ENCODE measurements at places on chromosomes 12 and 14.
A peak's percentile ranks its signal among the peaks of the same experiment; 100 is the strongest.

- DNase-seq = no peak
These were observed 19.6 kb downstream of the RMST start for GRCh38 chr12:97482143-97482693.

- no peak for DNase-seq
These were observed 22.9 kb upstream of the RASSF8 start for GRCh38 chr12:25935355-25936144.

- no peak for DNase-seq
These were observed 11.0 kb downstream of the KRT7 start for GRCh38 chr12:52243856-52244614.

DNA sequence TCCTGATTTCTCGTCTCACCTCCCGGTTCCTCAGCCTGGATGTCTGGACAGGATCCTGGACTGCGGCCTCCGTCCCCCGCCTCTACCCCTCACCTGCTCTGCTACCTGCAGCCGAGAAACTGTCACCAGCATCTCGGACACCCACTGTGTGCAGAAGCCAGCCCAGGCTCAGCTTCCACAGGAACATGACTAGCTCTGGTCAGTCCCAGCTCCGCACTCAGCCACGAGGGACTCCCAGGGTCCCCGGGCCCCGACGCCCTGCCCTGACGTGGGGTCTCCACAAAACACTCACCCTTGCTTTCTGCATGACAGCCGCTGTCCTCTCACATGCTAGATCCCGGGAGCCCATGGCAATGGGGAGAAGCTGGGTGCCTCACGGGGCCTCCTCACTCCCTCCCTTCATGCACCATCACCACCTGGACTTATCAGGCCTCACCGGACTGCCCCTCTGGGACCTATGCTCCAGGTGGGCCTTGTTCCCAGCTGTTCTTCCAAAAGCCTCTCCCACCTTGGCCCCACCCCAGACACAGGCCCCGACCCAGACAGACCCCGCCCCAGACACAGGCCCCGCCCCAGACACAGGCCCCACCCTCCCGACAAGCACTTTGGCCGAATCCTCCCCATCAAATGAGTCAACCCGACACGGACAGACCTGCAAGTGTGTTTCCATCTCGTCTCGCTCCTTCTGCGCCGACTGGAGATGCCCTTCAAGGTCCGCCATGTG is 26.9 kb upstream of the ANKLE2 start:
- DNase-seq = no peak

DNA sequence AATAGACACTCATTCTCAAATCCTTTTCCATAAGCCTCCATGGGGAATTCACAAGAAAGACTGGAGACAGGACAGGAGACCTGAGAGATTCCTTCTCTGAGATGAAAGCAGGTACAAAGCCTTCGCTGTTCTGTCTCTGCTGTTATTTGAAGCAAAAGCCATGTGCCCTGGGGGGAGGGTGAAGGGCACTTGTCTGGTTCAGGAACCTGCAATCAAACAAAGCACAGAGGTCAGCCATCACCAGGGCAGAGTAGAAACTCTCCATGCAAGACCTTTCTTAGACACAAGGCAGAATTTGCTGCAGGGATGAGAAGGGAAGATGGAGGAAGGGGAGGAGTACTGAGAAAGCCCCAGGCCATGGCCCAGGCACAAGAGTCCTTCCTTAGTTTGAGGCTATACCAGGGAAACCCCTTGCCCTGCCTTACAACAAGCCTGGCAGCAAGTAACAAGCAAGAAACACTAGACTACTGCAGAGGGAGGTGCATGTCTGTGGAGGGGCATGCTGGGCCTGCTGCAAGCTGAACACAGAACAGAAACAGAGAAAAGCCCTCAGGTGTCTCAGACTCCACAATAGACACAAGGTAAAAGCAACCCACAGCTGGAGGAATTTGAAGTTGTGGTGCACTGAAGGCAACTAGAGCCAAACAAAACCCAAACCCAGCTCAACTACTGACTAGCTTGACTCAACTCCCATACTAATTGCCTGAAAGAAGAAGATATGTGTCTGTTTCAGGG is 7.8 kb upstream of the ART4 start:
- DNase-seq = no peak

GRCh38 chr14:99534863-99535262 is 53.7 kb downstream of the CCNK start:
- no peak for DNase-seq

DNA sequence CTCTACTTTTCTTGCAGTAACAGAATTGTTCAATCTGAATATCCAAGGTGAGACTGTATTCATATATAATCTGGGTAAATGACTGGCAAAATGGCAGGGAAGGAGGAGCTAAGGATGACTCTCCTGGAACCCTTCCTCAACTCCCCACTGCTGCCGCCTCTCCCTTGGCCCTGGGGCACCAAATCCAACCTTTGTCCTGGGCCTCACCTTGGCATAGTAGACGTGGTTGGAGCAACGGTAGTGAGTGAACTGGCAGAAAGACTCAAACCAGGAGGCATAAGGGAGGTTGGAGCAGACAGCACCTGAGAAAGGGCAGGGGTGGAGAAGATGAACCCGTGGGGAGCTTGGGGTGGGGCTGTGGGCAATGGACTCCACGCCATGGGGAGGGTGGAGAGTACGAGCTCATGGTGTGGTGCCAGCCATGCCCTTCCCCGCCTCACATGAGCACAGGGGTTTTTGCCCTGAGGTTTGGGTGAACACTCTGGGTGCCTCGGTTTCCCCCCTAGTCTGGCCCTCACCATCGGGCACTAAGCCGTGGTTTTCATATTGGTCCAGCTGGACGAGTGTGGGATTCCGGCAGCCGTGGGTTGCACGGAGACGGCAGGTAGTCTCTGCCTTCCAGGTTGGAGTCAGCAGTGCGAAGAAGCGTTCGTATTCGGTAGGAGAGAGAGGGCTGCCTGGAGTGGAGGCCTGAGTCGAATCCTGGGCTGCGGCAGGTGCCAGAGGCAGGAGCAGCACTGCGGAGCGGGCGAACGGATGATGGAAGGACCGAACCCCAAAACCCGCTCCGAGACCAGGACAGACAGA is 753 bp downstream of the ACRBP start:
- no peak for DNase-seq

GRCh38 chr12:92108651-92109050 is 37.0 kb downstream of the BTG1 start:
- DNase-seq = no peak

GRCh38 chr12:70706611-70707010 is 69.4 kb upstream of the PTPRB start:
- DNase-seq = no peak

GRCh38 chr12:43579206-43579605 is 27.2 kb upstream of the ADAMTS20 start:
- no peak for DNase-seq

DNA sequence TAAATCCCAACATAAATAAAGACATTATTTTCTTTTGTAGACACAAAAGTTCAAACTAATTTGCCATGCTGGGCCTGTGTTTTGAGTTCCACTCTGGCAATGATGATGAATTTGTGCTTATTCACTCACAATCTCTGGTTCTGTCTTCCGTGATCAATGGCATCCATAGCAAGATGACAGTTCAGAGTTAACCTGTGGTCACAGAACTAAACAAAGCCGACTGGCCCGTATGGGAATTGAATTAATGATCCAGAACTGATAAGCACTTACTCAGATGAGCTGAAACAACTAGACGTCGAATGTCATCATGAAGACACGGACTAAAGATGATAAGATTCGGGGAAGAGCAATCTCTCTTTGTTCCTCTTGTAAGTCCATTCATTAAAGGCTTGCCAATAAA is 81.6 kb downstream of the CAPZA3 start:
- DNase-seq = no peak

- DNase-seq = no peak
These were observed 4.8 kb upstream of the AEBP2 start for GRCh38 chr12:19434538-19434937.

DNA sequence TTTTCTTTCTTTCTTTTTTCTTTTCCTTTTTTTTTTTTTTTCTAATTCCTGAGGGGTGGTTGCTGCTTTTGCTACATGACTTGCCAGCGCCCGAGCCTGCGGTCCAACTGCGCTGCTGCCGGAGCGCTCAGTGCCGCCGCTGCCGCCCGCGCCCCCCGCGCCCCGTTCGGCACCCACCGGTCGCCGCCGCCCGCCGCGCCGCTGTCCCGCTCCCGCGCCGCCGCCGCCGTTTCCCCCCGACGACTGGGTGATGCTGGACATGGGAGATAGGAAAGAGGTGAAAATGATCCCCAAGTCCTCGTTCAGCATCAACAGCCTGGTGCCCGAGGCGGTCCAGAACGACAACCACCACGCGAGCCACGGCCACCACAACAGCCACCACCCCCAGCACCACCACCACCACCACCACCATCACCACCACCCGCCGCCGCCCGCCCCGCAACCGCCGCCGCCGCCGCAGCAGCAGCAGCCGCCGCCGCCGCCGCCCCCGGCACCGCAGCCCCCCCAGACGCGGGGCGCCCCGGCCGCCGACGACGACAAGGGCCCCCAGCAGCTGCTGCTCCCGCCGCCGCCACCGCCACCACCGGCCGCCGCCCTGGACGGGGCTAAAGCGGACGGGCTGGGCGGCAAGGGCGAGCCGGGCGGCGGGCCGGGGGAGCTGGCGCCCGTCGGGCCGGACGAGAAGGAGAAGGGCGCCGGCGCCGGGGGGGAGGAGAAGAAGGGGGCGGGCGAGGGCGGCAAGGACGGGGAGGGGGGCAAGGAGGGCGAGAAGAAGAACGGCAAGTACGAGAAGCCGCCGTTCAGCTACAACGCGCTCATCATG is 654 bp downstream of the FOXG1 start:
- DNase-seq = no peak

DNA sequence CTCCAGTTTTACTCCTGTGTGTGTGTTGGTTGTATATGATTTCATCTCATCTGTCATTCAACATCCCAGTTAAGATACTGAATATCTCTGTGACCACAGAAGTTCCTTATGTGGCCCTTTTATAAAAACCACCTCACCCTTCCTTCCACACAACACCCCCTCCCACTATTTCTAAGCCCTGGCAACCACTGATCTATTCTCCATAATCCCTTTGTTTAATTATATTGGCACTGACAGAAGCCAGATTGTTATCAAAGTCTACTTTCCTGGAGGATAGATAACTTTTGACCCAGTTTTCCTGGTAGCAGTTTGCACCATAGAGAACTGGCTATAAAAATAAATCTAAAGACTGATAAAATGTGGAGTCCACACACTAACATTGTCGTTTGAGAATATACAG is 902.8 kb downstream of the SLC16A7 start:
- no peak for DNase-seq

- no peak for DNase-seq
These were observed 79.7 kb upstream of the PPP2R5C start for GRCh38 chr14:101681795-101682194.

DNA sequence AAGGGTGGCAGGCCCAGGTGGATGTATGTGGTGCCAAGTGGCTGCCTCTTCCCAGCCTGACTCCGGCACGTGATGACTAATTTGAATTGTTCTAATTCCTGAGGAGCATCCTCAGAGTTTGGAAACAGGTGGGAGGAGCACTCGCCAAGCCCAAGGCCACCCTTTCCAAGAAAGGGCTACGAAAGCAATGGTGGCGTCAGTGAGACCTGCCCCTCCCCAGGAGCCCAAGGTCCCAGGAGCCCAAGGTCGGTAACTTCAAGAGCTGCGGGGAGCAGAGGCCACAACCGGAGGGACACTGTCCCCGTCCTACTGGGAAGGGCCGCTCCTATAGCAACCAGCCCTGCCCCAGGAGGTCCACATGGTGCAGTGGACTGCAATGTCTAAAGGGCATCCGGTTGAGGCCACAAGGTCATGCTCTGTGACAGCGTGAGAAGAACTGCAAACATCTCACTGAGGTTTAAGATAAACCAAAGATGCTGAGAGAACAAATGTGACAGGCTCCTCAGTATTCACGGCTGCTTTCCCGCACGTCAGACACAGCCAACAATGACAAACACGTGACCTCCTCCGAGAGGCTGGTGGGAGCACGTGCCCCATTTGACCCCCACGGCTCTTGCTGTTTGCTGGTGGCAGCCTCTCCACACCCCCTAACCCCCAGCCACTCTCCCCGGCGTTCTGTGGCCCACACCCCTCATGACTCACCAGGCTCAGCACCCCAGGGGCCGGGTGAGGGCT is 79.6 kb downstream of the ITPK1 start:
- DNase-seq = no peak

DNA sequence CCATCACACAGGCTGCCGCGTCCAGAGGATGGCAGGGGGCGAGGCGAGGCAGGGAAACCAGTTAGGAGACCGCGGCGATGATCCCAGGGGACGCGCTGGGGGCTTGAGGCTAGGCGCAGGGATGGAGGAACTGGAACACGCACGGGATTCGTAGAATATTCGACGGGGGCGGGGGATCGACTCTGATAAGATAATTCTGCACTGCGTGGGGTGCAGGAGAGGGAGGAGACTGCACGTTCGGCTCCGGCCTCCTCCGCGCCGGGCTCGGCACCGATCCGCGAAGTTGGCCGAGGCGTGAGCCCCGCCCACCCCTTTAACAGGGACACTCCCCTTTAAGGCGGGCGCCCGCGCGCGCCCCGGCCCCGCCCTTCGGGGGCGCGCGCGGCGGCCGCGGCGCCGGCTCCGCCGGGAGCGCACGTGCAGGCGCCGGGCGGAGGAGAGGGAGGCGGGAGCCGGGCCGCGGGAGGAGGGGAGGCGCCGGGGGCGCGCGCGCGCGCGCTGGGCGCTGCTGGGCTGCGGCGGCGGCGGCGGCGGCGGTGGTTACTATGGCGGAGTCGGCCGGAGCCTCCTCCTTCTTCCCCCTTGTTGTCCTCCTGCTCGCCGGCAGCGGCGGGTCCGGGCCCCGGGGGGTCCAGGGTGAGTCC is at the start of gene ACVR1B:
Gene ACVR1B, plus strand, starts transcription at position 501 of the 644 bp plus-strand sequence. Its CDS starts 45 bp downstream, at position 546.
- DNase-seq = peak; percentile 78

DNA sequence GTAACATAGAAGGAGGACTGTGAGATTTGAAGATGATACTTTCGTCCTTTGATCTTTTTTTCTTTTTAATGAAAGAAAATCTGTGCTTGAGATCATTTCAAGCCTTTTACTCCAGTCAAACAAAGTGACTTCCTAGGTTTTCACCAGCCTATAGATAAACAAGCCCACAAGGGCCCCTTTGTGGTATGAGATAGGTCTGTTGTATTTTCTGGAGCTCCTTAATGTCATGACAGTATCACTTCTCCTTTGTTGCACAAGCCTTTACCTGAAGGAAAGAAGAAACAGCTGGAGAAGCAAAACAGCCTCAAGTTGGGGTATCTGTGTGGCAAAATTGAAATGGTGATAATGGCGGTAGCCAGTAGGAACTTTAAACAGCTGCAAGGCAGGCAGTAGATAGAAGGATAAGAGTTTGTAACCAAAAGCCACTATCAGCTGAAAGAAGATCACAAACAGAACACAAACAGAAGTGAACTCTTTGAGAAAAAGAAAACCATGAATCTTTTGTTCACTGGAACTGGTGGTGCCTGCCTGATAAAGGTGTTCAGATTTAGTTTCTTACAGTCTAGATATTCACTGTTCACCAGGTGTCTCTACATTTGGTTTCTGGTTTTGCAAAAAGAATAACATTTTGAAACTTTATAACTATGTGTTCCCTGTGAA is 96.8 kb downstream of the LGR5 start:
- DNase-seq = no peak

DNA sequence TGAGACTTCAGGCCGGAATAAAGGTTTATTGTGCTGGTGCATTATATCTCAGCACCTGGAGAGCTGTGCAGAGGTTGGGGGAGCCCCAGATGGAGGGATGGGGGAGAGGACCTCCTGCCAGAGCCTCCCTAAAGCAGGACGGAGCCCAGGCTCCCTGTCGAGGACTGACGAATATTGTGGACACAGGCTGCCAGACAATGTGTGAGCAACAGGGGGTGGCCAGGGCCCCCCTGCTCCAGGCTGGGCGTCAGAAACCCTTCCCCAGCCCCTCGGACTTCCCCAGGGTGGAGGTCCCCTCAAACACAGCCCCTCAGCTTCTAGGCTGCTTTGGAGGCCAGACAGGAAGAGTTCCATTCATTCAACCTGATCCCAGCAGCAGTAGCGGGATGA is 8.0 kb downstream of the TMEM119 start:
- DNase-seq = no peak

- DNase-seq = no peak
These were observed 8.5 kb upstream of the AK7 start for GRCh38 chr14:96383445-96383844.

All from activated CD4-positive, CD25-positive, alpha-beta regulatory T cell (primary cell).